Hematopoietic multipotent progenitor cell treated with erythropoietin and hydrocortisone succinate and interleukin-3 and kit ligand, for 15 days (in vitro differentiated cells): ENCODE measurements at places on chromosomes 2 and 18.

GRCh38 chr2:101387151-101387834, at the start of gene CREG2:
Gene CREG2, minus strand, starts transcription at chr2:101387503. Its CDS starts 46 bp downstream, at chr2:101387457.
- DNase-seq, result no peak

GRCh38 chr2:8215982-8216381, 465.9 kb upstream of the ID2 start:
- DNase-seq, result no peak

GRCh38 chr2:143564419-143564818, 435.2 kb downstream of the ARHGAP15 start:
- DNase-seq, result no peak

DNA sequence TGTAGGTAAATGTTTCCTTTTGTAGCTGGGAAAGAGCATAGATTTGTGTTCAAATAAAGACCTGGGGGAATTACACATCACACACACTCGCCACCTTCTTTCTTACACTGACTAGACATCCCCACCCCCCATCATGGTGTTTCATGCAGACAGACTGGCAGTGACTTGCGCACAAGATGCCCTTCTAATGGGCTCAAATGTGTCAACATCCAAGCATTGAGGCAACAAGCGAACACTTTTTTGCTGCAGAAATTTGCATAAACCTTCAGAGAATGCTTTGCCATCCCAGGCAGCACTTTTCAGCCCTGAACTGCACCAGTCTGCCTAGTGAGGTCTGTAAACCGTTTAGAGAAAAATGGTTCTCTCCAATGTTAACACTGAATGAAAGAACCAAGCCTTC, 4.5 kb downstream of the HOXD8 start:
- no peak for DNase-seq

DNA sequence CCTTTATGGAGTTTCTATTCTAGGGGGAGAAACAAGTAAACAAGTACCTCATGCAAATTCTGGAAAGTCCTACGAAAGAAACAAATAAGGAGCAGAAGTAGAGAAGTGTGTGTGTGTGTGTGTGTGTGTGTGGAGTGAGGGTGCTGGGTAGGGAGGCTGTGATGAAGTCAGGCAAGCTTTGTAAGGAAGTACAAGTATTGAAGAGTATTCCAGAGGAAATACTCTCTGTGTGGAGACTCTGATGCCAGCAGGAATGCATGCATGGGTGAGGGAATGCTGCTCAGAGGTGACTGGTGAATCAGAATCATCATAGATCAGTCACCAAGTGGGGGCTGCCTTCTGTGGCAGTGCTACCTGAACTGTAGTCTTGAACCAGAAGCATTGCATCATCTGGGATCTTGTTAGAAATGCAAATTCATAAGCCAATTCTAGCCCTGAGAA, 34.5 kb downstream of the SLC4A3 start:
- DNase-seq, result no peak

- no peak for DNase-seq
Measured at GRCh38 chr2:155115846-155116245, 417.4 kb downstream of the KCNJ3 start.

DNA sequence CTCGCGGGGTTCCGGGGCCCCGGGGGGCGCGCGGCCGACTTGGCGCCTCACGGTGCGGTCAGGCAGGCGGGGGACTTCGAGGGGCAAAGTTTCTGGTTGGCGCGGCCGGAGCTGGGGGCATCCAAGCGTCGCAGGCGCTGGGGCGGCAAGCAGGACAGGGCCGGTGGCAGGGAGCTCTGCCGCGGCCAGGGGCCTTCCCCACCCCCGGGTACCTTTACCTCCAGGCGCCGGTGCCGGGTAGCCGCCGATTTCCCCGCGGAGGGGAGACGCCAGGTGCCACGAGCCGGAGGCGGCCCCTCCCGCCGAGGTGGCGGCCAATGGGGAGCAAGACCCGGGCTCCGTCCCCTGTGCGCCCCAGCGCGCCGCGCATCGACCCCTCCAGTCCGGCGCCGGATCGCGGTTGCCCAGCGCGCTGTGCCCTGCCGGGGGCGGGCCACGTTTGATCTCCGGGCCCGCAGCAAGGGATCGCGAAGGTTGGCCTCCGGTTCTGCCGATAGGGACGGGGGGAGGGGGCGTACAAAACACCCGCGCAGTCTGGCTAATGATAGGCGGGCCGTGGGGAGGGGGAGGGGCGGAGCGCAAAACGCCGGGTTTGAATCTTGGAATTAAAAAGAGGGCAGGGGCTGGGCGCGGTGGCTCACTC, at the start of gene ST8SIA5:
TSS of gene ST8SIA5 (minus strand) at position 495 of the 643 bp plus-strand sequence. CDS start 545 bp downstream, outside the sequence.
- DNase-seq, result no peak

GRCh38 chr2:34664266-34664665, 1065.2 kb upstream of the FAM98A start:
- DNase-seq, result no peak

- no peak for DNase-seq
Measured at GRCh38 chr2:131146231-131146630, 41.1 kb downstream of the PLEKHB2 start.

DNA sequence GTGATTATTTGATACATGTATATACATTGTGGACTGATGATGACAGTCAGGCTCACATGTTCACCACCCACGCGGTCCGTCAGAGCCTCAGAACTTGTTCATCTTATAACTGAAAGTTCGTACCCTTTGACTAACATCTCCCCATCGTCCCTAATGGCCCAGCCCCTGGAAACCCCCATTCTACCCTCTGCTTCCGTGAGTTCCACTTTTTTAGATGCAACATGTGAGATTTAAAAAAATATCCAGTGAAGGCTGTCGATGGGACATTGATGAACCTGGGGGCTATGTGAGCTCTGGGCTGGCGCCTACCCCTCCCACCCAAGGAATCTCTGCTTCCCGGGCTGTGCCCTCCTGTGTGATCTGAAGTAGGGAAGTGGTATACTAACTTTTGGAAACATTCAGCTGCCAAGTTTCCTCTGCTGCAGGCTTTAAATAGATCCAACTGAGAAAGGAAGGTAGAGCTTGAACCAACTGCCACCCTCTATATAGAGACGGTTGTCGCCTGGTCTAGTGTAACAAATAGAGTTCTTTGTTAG, 163.8 kb downstream of the FAM210A start:
- DNase-seq, result no peak
